SJSA1 (cell line): ENCODE measurements at places on chromosomes 7 and 10. TPM values are rescaled to one million over a fixed set of nuclear protein-coding genes. Genes with fewer than 3 reads are reported as not detected.
A peak's percentile ranks its signal among the peaks of the same experiment; 100 is the strongest.

BLNK gene
- total RNA-seq = not detected in 2 replicates

NPTX2 gene
- total RNA-seq = 138 and 160 TPM in 2 replicates

COBL gene
- not detected in 2 replicates for total RNA-seq

UBN2 gene
- 3.8 and 3.9 TPM in 2 replicates for total RNA-seq

- H3K36me3 ChIP-seq = peaks cover 51% of the 10 kb centered on the region
- peaks cover 49% of the 10 kb centered on the region for H3K4me1 ChIP-seq
- H3K4me3 ChIP-seq = no peak overlapping the region
- H3K27me3 ChIP-seq = no peaks in the 10 kb centered on the region
Observed at GRCh38 chr7:47314248-47314647, 267.7 kb downstream of the TNS3 start.

- peak overlapping the region; percentile 85 for H3K4me3 ChIP-seq
- no peak for DNase-seq
- peaks cover 18% of the 10 kb centered on the region for H3K4me1 ChIP-seq
- peaks cover 29% of the 10 kb centered on the region for H3K36me3 ChIP-seq
- no peak overlapping the region; the same call in 1 of the 2 replicates for H3K27ac ChIP-seq
- H3K27me3 ChIP-seq = no peaks in the 10 kb centered on the region
Observed at GRCh38 chr10:114938856-114939193, 830 bp downstream of the TRUB1 start.

DNA sequence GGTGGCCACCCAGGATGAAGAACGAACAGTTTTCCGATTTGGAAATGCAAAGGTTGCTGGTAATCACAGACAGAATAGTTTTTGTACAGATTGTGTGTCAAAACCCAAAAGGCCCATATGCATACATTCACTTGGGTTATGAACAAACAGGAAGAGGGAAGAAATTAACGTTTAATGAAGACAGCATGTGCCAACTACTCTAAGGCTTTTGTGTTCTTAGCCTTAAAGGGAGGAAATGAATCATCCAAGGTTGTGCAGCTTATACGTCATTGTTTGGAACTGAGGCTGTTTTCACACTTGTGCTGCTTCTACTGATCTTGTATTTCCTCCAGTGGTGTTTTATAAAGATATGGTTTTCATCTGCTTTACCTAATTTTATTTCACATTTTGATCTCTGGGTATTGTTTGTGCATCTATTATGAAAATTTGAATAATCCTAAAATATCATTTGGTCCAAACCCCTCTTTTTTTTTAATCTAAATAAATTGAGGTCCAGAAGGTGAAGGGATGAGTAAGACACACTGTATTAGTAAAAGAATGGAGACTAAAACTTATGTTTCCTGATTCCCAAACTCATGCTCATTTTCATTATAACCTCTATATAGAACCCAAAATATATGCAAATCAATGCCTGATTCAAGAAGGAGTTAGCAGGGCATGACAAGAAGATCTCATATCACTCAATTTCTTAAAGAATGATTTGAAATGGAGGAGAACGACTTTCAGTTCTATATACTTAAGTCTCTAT is 373.1 kb downstream of the THSD7A start:
- H3K4me1 ChIP-seq = peaks cover 11% of the 10 kb centered on the region
- H3K36me3 ChIP-seq = no peaks in the 10 kb centered on the region
- H3K27ac ChIP-seq = no peak overlapping the region
- no peak overlapping the region for H3K4me3 ChIP-seq
- no peak for DNase-seq
- H3K27me3 ChIP-seq = no peaks in the 10 kb centered on the region

- H3K36me3 ChIP-seq = no peaks in the 10 kb centered on the region
- peaks cover 69% of the 10 kb centered on the region for H3K27me3 ChIP-seq
- H3K27ac ChIP-seq = no peak overlapping the region
- H3K4me1 ChIP-seq = peaks cover 6% of the 10 kb centered on the region
- H3K4me3 ChIP-seq = no peak overlapping the region
Observed at GRCh38 chr7:150971242-150972022, 6.7 kb downstream of the KCNH2 start.

DNA sequence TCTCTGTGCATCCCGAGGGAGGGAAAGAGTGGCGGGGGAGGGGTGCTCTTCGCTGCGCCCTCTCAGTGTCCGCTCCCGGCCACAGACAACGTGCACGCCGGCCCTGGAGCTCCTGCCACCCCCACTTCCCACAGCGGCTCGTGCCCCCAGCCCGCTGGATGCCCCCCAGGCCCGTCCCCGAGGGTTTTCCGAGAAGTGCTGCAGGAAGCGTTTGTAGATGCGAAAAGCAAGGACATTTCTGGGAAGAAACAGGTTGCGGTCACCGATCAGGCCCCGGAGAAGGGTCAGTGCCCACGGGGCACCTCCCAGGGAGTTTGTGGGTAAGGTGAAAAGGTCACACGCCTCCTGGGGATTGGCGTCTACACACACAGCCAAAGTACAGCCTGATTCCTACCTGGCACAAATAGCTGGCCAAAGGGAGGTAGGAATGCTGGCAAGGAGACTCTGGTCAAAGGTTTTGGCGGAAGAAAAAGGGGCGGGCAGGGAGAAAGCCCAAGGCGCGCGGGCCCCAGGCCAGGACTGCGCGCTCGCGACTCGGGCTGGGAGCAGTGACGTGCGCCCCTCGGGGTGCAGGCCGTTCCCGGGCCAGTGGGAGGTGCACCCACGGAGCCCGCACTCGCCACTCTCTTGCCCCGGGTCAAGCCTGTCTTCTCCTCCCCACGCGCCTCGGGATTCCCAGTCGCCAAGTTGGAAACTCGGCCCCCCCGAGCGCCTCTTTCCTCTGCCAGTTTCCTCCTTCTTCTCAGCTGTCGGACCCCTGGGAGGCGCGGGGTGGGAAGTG is 1.5 kb upstream of the NRP1 start:
- peak; percentile 69 for DNase-seq
- peaks cover 29% of the 10 kb centered on the region for H3K36me3 ChIP-seq
- peak overlapping the region; percentile 91 for H3K27ac ChIP-seq
- H3K27me3 ChIP-seq = no peaks in the 10 kb centered on the region

DNA sequence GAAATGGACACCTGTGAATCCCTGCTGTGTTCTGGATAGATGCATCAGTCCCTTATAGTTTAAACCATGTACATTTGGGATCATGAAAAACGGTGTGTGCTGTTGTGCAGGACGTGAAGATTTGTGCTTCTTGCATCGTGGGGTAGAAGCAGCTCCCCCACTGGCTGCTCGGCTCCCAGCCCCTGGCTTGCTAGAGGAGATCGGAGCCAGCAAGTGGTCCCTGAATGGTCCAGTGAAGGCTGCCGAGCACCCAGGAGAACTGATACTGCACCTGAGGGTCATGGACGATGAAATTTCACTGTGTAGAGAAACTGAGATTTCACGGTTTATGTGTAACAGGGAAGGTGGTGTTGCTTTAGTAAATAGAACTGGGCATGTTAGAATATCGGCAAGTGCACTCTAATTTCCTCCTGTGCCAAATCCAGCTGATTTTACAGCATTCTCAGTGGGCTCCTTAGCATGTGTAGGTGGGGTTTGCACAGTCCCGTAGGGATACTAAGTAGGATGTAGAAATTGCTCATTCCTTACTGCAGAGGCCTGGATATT is 655.1 kb upstream of the FOXK1 start:
- no peaks in the 10 kb centered on the region for H3K4me1 ChIP-seq
- H3K36me3 ChIP-seq = no peaks in the 10 kb centered on the region; the same call in 1 of the 2 replicates
- no peak overlapping the region for H3K27ac ChIP-seq
- no peak for DNase-seq

GRCh38 chr10:31619531-31620061 is 300.6 kb downstream of the ZEB1 start:
- H3K36me3 ChIP-seq = no peaks in the 10 kb centered on the region
- H3K4me3 ChIP-seq = no peak overlapping the region
- no peak overlapping the region for H3K27ac ChIP-seq
- H3K27me3 ChIP-seq = no peaks in the 10 kb centered on the region

- H3K4me1 ChIP-seq = no peaks in the 10 kb centered on the region
- no peak overlapping the region for H3K27ac ChIP-seq
- no peaks in the 10 kb centered on the region for H3K27me3 ChIP-seq
- no peak overlapping the region for H3K4me3 ChIP-seq
- DNase-seq = no peak
- peaks cover 43% of the 10 kb centered on the region for H3K36me3 ChIP-seq
Observed at GRCh38 chr7:140463111-140463510, 16.2 kb downstream of the MKRN1 start.

GRCh38 chr7:112199035-112199655 is 7.1 kb downstream of the DOCK4 start:
- DNase-seq = no peak
- no peaks in the 10 kb centered on the region for H3K36me3 ChIP-seq
- H3K4me3 ChIP-seq = no peak overlapping the region
- H3K27me3 ChIP-seq = peaks cover 14% of the 10 kb centered on the region
